ENCODE measurements at places on chromosomes 6 and 20. TPM values are rescaled to one million over a fixed set of nuclear protein-coding genes. Genes with fewer than 3 reads are reported as not detected.

DNA sequence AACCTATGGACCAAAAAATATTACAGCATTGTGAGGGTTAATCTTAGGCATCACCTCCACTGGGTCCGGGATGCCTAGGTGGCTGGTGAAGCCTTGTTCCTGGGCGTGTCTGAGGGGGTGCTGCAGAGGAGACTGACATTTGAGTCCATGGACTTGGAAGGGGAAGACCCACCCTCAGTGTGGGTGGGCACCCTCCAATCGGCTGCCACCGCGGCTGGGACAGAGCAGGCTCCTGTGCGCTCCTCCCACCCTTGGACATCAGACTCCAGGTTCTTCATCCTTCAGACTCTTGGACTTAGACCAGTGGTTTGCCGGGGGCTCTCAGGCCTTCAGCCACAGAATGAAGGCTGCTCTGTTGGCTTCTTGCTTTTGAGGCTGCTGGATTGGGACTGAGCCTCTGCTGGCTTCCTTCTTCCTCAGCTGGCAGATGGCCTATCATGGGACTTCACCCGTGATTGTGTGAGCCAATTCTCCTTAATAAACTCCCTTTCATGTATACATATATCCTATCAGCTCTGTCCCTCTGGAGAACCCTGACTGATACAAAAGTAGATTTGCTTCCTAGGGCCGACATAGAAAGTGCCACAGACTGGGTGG lies 113.1 kb downstream of the TTLL2 start:
- DNase-seq = no peak

GRCh38 chr20:63132715-63133471 lies 83.0 kb downstream of the YTHDF1 start:
- DNase-seq = no peak

DNA sequence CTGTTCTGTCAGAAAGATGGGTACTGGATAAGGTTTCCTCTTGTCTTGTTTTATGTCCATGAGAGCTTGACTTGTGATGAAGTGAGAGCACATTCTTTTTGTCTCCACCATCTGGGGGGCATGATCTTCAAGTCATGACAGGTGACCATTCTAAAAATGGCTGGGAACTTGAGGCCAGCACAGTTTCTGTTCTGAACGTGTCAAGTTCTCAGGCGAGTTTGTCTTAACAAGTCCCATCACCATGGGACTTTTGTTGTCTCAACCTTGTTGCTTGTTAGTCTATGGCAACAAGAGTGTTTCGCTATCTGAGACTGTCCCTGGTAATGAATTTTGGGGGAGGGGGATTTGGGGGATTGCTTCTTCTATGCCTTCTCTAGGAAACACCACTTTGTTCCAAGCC lies 25.6 kb upstream of the ENPP4 start:
- no peak for DNase-seq

The SUN5 gene
- not detected for total RNA-seq

GRCh38 chr6:119311514-119312142 lies 37.9 kb downstream of the MAN1A1 start:
- DNase-seq = no peak

- DNase-seq = no peak
These were observed 43.0 kb downstream of the LAMP5 start for GRCh38 chr20:9557411-9557810.

The RSPH9 gene
- total RNA-seq = 0.11 TPM

GRCh38 chr6:106563614-106564013 lies 65.7 kb downstream of the RTN4IP1 start:
- DNase-seq = no peak

- DNase-seq = peak; percentile 27
These were observed at the start of gene PROCR for GRCh38 chr20:35171753-35172433. TSS of gene PROCR (plus strand) at chr20:35172072. CDS start at chr20:35172155, 83 bp downstream.

DNA sequence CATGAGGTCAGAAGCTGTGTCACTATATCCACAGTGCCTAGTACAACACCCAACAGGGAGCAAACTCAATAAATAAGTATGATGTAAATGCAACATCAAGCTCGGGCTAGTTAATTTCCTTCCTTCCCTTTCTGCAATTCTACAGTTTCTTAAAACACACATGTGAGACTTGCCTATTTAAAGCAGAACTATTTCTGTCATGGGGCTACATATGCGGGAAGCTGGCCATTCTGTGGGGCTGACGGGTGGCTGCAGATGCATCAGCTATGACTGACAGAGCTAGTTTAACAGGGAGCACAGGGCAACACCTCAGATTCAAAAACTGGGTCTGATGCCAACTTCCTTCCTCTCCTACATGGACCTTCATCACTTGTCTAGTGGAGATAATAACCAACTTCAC lies 118.1 kb upstream of the ENPP5 start:
- no peak for DNase-seq

DNA sequence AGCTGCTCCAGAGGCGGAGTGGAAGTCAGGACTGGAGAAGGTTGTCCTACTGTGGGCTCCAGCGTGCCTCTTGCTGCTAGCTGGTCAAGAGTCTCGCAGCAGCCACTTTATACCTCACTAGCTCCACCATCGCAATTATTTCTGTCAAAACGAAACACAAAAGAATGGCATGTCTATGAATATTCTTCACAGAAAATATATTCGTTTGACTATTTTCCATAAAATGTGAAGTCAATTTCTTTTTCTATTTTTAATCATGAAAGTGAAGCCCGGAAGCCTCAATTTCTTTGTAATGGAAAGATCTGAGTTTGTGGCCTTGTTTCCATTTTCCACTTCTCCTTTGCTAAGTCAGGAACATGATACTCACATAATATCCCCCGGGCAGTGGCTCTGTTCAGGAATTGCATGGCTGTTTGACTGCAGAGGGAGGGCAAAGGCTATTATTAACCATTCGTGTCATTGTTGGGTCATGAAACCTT lies 51.7 kb downstream of the DTD1 start:
- DNase-seq = no peak

The DZANK1 gene
- total RNA-seq = 1.8 TPM

GRCh38 chr6:22583927-22584326 lies 14.6 kb downstream of the HDGFL1 start:
- DNase-seq = no peak

GRCh38 chr6:156396068-156396771 lies 381.0 kb upstream of the ARID1B start:
- DNase-seq = peak; percentile 41

GRCh38 chr6:37005061-37005810 lies at the start of gene FGD2:
TSS of gene FGD2 (plus strand) at chr6:37005655. CDS start at chr6:37005818, 163 bp downstream.
- no peak for DNase-seq

- no peak for DNase-seq
These were observed 11.9 kb upstream of the ME1 start for GRCh38 chr6:83442752-83443151.

The C20orf204 gene
- total RNA-seq = 2.8 TPM

The C6orf163 gene
- 1.4 TPM for total RNA-seq

- no peak for DNase-seq
These were observed 6.1 kb upstream of the PRELID3B start for GRCh38 chr20:59048681-59049030.

The ZSCAN23 gene
- 1.1 TPM for total RNA-seq

The DEFB110 gene
- not detected for total RNA-seq

DNA sequence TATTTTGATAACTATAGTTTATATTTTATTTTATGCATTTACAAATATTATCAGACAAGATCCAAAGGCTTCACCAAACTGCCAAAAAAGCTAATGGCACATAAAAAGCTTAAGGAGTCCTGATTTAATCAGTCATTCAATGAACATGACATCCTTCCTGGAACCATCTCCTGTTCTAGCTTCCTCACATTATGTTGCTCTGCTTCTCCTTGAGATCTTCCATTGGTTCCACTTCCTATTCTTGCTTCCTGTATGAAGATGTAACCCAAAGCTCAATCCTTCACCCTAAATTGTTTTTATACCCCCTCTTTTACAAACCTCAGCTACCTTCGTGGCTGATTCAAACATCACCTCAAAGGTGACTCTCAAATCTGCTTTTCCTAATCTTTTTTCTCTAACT lies 4.5 kb upstream of the BRD2 start:
- no peak for DNase-seq

The KCNQ5 gene
- 14.9 TPM for total RNA-seq

- no peak for DNase-seq
These were observed 39.2 kb downstream of the SRC start for GRCh38 chr20:37385176-37385575.

DNA sequence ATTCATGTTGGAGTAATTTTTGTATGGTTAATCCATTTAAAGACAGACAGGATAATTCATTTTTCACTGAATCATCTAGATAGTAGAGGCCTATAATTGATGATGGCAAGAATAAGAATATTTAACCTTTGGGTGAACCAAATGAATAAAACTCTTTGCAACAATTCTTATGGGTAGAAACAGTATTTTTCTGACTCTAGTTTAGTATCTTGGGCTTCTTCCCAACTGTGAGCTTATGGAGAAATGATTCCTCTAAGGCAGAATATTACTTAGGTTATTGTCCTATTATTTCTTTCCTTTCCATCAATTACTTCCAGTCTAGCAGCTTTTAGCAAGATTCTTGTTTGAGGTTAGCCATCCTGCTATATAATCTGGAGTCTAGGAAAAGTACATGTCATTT lies 734.9 kb upstream of the FLRT3 start:
- no peak for DNase-seq

DNA sequence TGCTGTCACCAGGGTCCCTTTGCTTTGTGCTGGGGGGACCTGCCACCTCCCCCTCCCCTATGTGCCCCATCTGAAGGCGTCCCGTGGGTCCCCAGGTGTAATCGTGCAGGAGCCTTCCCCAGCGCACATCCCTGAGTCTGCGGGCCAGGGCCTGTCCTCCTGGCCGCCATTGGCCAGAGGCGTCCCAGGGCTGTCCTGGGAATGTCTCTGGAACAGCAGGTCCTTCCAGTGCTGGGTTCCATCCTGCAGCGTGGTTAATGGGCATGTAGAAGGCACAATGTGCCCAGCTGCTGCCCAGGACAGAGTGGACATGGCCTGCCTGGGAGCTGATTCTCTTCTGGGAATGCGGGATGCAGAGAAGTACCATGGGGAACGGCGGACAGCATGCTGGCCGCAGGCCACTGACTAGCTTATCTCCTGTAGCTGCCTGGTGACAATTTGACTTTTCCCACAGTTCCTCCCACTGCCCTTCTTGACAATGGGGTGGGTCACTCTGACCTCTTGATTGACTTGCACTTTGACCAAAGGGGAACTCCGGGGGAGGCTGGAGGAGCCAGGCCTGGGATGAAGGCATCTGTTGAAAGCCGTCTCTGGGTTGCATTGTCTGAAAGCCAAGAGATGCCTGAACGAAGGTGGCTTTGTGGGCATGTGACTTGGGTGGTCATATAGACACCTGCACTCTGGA lies 64.0 kb downstream of the CTCFL start:
- DNase-seq = no peak

The PGC gene
- total RNA-seq = not detected

- no peak for DNase-seq
These were observed 127.2 kb upstream of the ECI2 start for GRCh38 chr6:4262526-4262925.

- DNase-seq = peak; percentile 63
These were observed 1.9 kb upstream of the IRF4 start for GRCh38 chr6:389622-390021.

DNA sequence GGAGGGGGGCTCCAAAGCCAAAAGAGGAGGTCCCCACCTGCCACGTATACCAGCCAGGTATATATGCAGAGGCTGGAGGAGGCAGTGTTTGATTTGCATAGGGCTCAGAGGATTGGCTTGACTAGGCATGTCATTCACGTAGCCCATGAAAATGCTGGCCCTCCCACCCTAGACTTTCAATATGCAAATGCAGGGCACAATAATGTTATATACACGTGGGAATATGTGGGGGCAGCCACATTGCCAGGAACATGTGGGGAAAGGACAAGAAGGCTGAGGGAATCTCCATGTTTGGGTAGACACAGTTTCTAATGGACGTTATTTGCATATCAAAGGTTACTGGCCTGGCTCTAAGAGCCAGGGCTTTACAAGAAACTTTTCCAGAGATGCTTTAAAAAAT lies 301.8 kb downstream of the FARS2 start:
- no peak for DNase-seq

DNA sequence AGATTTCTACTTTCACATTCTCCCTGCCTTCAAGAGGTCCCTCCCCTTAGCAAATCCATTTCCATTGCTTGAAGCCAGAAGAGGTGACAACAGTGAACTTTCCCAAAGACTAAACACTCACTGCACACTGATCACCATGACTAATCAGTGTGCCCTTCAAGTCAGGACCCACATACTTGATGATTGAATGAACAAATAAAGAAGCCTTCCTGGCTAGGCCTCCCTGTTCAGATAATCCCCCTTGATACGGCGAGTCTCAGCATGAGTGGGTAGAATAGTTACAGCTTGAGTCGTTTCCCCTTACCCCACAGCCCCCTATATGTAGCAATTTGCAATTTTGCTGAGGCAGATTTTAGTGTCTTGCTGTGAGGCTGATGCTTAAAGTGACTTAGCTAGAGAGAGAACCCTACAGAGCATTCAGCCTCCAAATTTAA lies 102.2 kb downstream of the UNC5CL start:
- no peak for DNase-seq

- DNase-seq = no peak
These were observed 106.8 kb upstream of the DOK5 start for GRCh38 chr20:54368570-54368969.

GRCh38 chr6:41573276-41573675 lies 27.1 kb downstream of the FOXP4 start:
- DNase-seq = no peak

The FAM209A gene
- 1.1 TPM for total RNA-seq

DNA sequence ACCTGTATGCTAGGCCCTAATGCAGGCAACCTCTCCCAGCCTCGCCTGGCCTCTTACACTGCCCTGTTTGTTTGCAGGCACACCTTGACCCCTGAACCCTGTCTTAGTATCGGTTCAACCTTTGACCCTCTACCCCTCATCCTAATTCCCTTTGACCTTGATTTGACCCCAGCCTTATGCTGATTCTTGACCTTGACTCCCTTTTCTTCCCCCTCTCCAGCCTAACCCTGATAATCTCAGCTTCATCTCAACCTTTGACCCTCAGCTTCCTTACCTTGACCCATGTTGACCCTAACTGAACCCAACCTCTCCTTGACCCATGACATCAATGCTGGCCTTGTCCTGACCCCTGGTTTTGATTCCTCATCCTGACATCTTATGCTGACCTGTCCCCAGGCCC lies 33.8 kb downstream of the UQCC2 start:
- DNase-seq = no peak

DNA sequence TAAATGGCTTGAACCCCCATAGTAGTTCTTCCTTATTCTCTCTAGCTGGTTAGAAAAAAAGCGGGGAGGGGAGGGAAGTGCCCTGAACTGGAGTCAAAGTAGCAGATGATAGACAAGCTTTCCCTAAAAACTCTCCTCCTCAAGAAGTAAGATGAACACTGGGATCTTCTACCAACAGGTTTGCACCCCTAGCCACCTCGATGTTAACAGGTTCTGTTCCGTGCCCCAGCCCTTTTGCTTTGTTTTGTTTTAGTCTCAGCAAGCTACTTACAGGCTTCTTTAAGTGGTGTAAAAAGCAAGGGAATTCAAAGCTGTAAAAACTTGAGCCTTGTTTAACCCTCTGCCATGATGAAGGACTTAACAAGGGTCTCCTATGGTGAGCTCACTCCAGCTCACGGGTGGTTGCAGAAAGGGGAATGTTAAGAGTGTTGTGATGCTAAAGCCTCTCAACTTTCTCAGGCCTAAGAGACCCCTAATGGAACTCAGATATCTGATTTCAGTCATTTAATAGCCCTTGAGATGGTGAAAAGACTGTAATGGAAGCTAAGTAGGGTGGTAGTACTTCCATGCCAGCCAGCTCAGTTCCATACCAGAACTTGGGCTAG lies 106.0 kb downstream of the FOXO3 start:
- no peak for DNase-seq

The TFAP2C gene
- total RNA-seq = not detected

The ADAM33 gene
- not detected for total RNA-seq

GRCh38 chr6:139028215-139028657 lies 309 bp upstream of the ABRACL start:
- no peak for DNase-seq

The ZC3H12D gene
- total RNA-seq = 37.7 TPM

- no peak for DNase-seq
These were observed 609.3 kb upstream of the IMPG1 start for GRCh38 chr6:76681781-76682180.

The HLA-F gene
- 172 TPM for total RNA-seq

All from activated CD8-positive, alpha-beta T cell treated with anti-CD3 and anti-CD28 coated beads for 36 hours (primary cell).